ENCODE measurements at places on chromosomes 2 and 18.

- no peak for DNase-seq
These were observed 2.6 kb downstream of the HS6ST1 start for GRCh38 chr2:128315829-128316776.

DNA sequence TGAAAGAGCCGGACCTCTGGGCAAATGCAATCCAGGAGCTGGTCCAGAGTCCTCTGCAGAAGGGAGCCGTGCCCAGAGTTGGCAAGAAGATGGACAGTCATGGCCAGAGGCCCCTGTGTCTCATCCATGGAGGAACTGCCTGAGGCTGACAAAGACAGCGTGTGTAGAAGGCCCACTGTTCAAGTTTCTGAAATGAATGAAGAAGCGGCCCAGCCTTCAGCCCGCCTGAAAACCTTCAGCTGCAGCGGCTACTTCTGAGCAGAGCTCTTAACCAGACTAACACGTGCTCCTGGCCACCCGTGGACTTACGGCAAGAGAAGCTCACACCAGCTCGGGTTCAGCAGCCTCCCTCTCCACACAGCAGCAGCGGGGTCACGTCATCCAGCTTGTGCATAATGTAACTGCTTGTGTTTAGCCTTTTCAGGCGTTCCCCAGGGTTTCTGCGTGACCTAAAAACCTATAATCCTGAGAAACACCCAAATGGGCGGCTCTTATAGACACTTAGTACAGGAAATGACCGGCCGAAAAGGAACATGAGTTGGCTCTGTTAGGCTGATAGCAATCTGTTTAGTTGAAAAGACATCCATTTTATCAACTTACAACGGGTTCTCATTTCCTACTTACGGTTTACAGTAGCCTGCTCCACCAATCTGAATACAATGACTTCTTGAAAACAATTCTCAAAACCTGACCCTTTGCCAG lies at the start of gene FAM124B:
FAM124B (minus strand) TSS at position 467 of the 702 bp plus-strand sequence; CDS start at position 128, 339 bp downstream.
- no peak for DNase-seq

- no peak for DNase-seq
These were observed 41.3 kb upstream of the YPEL5 start for GRCh38 chr2:30105556-30105955.

DNA sequence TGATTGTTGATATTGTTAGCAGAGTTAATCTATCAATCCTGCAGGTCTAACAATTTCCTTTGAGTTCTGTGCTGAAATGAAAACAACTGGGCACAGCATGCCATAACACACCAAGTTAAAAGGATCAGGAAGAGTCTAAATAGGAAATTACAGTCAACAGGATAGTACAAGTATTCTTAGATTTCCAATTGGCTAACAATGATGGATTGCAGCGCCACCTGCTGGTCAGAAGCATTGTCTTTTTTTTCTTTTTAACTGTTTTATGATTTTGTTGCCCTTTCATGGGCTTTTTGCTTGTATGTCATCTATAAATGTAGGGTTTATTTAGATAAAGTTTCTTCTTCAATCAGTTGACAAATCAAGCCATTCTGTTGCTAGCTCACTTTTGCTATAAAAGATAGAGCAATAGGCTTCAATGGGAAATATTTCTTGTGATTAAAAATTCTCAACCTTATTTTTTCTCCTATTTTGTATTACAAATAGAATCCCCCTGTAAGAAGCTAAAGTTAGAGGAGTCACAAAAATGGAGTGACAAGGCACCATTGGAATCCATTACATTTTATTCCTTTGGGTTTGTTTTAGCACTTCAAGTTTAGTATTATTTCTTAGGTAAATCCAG lies 40.8 kb upstream of the RPRM start:
- peak; percentile 70 for DNase-seq

DNA sequence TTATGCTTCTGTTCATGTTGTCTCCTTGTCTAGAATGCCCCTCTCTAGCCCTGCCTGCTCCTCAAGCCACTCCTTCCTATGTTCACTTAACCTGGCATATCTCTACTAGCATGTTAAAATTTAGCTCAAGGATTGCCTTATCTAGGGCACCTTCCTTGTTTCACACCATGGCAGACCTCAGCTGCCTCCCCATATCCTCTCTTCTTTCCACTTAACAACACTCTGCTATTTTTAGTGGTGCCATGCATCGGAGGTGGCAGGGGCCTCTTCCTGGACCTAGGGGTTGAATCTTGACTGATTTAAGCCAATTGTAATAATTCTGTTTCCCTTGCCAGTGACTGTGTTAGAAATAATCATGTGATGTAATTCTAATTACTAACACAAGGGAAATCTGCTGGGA lies 36.9 kb upstream of the FAM98A start:
- DNase-seq = no peak

- no peak for DNase-seq
These were observed 27.3 kb downstream of the KIF3C start for GRCh38 chr2:25955036-25955435.

GRCh38 chr2:41400088-41400665 lies 647.6 kb upstream of the PKDCC start:
- peak; percentile 39 for DNase-seq

DNA sequence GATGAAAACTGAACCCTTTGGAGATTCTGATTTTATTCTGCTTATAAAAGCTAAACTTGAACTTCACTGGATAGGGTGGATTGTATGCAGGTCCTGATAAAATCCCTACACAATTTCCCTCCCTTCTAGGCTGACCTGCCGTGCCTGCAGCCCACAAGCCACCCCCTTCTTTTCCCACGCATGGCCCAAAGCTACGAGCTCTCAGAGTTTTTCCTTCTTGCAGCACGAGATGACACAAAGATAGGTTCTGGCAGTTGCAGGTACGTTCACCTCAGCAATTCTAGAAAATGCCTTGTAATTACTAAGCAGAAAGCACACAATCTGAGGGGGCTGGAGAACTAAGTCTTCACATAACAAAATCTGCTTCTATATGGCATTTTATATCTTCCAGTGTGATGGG lies 110.6 kb upstream of the ATP8B1 start:
- no peak for DNase-seq

DNA sequence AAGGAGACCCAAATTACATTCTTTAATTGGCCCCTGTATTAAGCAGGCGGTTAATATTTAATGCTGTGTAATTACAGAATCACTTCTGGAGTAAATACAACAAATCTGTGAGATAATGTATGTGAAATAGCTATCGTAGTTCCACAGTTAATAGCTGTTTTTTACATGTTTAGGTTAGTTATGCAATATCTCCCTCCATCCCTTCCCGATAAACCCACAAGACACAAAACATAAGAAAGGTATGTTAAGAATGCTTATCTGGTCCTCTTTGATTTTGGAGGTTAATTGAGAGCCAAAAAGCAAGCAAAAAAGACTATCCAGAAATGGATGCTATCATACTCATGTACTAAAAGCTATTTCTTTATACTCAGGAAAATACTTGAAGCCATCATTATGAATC lies 49.1 kb downstream of the ZNF638 start:
- DNase-seq = no peak

- no peak for DNase-seq
These were observed 65.4 kb upstream of the WDR75 start for GRCh38 chr2:189375842-189376241.

DNA sequence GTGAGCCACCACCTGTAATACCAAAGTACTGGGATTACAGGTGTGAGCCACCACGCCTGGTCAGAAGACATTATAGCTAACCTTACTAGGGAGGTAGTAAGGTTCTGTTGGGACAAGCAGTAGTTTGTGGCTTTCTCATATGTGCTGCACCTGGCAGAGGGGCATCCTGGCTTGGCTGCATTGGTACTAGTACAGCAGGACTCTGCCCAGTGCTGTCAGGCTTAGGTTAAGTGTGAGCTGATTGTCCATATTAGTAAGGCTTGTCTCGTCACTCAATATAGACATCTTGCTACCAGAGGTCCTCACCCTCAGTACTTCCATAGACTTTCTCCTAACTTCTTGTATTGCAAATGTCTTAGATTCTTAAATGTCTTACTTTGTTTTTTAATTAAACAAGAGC lies 96.1 kb downstream of the ASAP2 start:
- DNase-seq = no peak

GRCh38 chr2:214631406-214631805 lies 178.1 kb downstream of the BARD1 start:
- no peak for DNase-seq

DNA sequence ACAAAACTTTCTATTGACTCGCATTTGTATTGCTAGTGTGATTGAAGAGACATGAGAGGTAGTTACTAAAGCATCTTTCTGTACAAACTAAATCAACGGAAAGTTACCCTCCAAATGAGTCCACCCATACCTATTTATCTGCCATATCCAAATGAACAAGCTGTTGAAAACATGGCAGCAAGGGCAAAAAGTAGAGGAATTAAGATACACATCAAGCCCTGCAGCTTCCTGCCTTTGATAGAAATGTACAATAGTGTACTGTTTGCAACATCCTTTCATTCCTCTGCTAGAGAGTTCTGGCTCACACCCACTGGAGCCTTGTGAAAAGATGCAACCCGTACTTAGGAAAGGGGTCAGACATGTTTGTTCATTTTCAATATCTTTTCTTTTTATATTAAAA lies 122.5 kb downstream of the ERBB4 start:
- DNase-seq = no peak

DNA sequence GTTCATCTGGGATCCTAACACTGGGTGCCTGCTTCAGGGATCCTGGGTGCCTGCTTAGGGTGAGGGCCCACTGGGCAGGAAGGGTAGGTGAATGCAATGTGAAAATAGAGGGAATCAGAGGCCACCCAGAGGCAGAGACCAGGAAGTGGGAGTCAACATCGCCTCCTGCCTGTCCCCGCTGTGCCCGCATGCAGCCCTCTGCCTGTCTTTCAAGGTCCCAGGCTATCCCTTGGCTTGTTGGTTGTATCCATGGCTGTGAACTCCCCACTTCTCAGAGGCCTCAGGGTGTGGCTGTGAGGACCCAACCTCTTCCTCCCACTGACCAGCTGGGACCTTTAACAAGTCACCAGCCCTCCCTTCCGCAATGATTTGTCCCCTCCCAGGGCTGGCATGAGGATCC lies 26.5 kb downstream of the PSD4 start:
- DNase-seq = no peak

- no peak for DNase-seq
These were observed 33.7 kb upstream of the RNF152 start for GRCh38 chr18:61926532-61926931.

DNA sequence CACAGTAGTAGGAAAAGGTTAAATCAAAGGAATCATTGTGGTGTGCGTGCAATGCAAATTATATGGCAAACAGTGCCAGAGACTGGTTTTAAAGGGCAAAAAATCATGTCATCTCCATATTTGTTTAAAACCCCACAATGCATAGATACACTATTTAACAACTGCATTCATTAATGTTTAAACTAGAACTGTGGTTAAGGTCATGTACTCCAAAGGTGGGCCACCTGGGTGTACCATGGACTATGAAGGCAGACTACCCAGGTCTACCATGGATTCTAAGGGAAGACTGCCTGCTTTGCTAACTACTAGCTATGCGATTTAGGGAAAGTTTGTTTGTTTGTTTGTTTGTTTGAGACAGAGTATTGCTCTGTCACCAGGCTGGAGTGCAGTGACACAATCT lies 356.3 kb downstream of the ZEB2 start:
- DNase-seq = no peak

DNA sequence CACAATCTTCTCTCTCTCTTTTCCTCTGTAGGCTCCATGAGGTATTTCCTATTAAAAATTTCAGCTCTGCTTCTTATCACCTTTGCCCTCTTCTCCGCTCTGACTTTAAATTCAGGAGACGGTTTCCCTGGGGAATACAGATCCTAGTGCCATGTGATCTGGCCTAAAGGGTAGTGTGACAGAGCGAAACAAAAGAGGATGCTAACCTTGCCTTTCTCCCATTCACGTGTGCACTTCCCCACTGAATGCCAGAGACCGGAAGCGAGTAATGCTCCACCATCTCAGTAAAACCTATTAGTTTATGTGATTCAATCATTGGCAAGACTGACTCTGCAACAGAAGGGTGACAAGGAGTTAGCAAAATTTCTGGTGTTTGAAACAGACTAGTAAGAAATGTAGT lies 358.3 kb downstream of the ZNF521 start:
- DNase-seq = no peak
